ENCODE measurements at places on chromosomes 1 and 21. TPM values are rescaled to one million over a fixed set of nuclear protein-coding genes. Genes with fewer than 3 reads are reported as not detected.

The RPAP2 gene
- 3.7 TPM for total RNA-seq

The CFAP74 gene
- not detected for total RNA-seq

The IL10 gene
- not detected for total RNA-seq

The IL12RB2 gene
- not detected for total RNA-seq

The CHIA gene
- total RNA-seq = not detected

The BRDT gene
- total RNA-seq = not detected

The LCE3E gene
- not detected for total RNA-seq

The CTH gene
- total RNA-seq = 8.5 TPM

The OR10J1 gene
- not detected for total RNA-seq

The SPATC1L gene
- total RNA-seq = 30.8 TPM

The CELA3B gene
- not detected for total RNA-seq

The RIPPLY3 gene
- total RNA-seq = not detected

The ATP6V1G3 gene
- total RNA-seq = not detected

The NBPF10 gene
- 0.96 TPM for total RNA-seq

The DCST1 gene
- total RNA-seq = not detected
